ENCODE measurements at places on chromosomes 11 and 22. TPM values are rescaled to one million over a fixed set of nuclear protein-coding genes. Genes with fewer than 3 reads are reported as not detected.

RFPL2 gene
- total RNA-seq, result not detected

DNA sequence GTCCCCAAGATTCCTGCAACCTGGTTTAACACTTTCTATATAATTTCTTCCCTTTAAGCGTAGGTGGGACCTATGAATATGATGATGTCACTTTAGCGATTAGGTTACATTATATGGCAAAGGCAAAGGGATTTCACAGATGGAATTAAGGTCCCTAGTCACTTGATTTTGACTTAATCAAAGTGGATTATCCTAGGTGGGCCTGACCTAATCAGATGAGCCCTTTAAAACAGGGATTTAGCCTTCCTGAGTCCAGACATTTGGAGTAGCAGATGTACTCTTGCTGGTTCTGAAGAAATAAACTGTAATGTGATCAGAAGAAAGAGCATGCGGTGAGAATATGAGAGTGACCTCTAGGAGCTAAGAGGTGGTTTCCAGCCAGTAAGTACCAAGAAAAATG, 67.8 kb upstream of the LIN7C start:
- no peak for DNase-seq

GRCh38 chr11:62236187-62236586, 5.9 kb upstream of the SCGB1D2 start:
- no peak for DNase-seq

MYRF gene
- 0.30 TPM for total RNA-seq
